Fibroblast of skin of scalp (primary cell): ENCODE measurements at places on chromosomes 7 and 10.

- DNase-seq: peak; percentile 55
These were observed 122.5 kb downstream of the KIAA1217 start for GRCh38 chr10:24331457-24331856.

GRCh38 chr10:72461085-72461484 is 106.4 kb upstream of the DNAJB12 start:
- DNase-seq: no peak

DNA sequence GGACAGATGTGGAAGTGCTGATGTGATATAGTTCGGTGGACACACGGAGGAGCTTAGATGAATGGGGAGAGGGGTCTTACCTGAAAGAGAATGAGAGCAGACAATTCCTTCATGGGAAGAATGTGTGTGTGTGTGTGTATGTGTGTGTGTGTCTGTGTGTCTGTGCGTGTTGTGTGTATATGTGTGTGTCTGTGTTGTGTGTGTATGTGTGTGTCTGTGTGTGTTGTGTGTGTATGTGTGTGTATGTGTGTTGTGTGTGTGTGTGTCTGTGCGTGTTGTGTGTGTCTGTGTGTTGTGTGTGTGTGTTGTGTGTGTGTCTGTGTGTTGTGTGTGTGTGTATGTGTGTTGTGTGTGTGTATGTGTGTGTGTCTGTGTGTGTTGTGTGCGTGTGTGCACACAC is 104.2 kb downstream of the FAM204A start:
- no peak for DNase-seq

- DNase-seq: no peak
These were observed 65.0 kb downstream of the PIP4K2A start for GRCh38 chr10:22649390-22649841.

DNA sequence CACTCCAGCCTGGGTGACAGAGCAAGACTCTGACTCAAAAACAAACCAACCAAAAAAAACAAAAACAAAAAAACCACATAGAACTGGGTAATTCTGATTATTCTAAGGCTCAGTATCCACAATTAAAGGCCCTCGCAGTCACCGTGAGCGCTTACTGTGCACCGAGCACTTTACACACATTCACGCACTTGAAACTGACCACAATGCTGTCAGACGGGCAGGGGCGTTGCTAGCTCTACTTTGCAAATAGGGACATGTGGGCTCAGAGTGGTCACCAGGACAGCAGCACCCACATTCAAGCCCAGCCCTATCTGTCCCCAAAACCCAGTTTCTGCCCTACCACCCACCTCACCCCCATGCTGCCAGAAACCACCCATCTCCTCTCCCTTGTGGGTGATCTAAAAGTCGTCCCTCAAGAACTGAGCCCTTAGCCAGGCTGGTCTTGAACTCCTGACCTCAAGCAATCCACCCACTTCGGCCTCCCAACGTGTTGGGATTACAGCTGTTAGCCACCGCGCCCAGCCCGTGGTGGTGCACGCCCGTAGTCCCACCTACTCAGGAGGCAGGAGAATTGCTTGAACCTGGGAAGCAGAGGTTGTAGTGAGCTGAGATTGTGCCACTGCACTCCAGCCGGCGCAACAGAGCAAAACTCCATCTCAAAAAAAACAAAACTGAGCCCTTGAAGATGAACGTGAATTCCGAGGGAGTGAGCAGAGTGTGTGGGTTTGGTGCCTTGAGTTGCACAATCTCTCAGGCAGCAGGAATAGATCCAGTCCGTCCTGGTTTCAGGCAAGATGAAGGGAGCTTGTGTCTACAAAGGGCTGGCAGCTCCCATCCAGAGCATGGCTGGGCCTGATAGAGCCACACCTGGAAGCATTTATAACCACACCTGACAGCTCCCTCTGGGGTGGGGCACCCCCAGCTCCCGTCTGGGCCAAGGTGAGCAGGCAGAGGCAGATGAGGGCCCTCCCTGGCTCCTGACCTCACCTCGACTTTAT is 5.4 kb upstream of the HSPB1 start:
- peak; percentile 81 for DNase-seq

- no peak for DNase-seq
These were observed 34.0 kb upstream of the JCAD start for GRCh38 chr10:30093303-30093950.

DNA sequence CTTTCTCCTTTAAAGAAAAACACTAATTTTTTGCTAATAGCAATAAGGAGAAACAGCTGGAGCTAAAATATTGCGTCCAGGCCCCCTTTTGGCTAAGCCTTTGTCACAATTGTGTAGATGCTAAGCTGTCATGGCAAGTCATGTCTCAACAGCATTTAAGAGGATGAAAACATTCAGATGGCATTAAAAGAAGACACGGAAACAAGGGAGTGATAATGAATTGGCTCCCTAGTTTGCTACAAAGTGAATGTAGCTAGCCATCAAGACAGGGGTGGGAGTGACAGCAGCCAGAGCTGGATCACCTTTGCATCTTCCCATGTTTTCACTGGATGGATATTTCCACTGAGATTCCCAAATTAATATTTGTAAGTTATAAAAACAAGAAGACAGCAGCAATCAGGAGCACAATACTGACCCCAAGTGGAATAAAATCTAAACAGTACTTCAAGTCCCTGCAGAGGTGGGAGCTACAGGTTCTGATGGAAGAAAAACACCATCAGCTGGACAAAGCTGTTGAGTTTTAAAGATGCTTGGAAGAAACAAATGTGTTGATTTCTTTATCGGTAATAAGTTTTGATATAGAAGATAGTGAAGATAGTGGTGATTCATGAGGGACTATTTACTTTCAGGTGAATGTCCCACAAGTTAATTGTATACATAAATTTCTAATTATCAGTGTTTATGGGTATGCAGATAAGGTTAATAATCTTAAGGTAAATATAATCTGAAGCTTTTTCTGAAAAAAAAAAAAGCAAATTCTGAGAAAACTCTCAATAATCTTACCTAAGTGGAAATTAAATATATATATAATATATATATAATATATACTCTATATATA is 129.4 kb downstream of the SLC16A9 start:
- DNase-seq: peak; percentile 36

GRCh38 chr7:99677013-99677647 is 2.7 kb downstream of the CYP3A5 start:
- no peak for DNase-seq

- DNase-seq: no peak
These were observed 20.7 kb downstream of the CREB5 start for GRCh38 chr7:28433039-28433438.
